ENCODE measurements at places on chromosomes 2 and 18.

DNA sequence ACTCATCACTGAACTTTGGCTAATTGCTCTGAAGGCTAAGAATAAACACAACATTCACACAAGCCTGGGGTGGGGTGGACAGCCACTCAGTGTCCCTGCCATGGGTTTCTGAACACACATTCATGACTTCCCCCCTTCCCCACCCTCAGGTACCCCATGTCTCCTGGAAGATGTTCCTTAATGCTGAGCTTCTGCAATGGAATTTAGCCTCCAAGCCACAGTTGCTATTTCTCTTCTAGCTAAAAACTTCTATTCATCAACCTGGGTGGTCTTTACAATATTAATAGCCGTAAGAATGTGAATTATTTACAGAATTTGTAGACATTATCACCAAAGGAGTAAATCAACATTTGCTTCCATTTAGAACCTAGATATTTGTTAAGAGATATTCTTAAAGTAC lies 175.1 kb downstream of the ACKR3 start:
- DNase-seq = no peak

- no peak for DNase-seq
Observed at GRCh38 chr18:55457028-55457427, 131.0 kb downstream of the TCF4 start.

- no peak for DNase-seq
Observed at GRCh38 chr2:105380432-105381100, 18.3 kb downstream of the FHL2 start.

- no peak for DNase-seq
Observed at GRCh38 chr2:151098841-151099240, 162.8 kb downstream of the RBM43 start.

DNA sequence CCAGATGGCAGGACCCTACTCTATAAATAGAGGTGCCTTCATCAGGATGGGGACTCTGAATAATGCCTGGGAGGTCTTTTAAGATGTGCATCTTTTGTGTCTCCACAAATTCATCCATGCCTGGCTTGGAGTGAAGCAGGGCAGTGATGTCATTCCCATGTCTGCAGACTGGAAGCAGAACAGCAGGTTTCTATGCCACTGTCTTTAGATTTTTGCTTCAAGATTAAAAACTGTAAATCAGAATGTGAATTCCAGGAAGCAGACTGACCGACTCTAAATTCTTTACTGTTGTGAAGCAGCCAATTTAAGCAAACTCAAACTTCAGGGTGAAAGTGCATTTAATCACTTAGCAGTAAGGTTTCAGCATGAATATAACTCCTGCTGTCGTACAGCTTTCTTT lies 159.3 kb downstream of the SCG2 start:
- DNase-seq = no peak

- no peak for DNase-seq
Observed at GRCh38 chr18:57784034-57784800, 18.9 kb downstream of the ATP8B1 start.
